SK-MEL-5 (cell line): ENCODE measurements at places on chromosomes 11 and 22. TPM values are rescaled to one million over a fixed set of nuclear protein-coding genes. Genes with fewer than 3 reads are reported as not detected.

The OR10D3 gene
- not detected in 2 replicates for total RNA-seq

The MIOX gene
- total RNA-seq: not detected in 2 replicates

The FGF4 gene
- not detected in 2 replicates for total RNA-seq

The IGLL1 gene
- total RNA-seq: not detected in 2 replicates

The OR52N4 gene
- not detected in 2 replicates for total RNA-seq

The C11orf87 gene
- total RNA-seq: not detected in 2 replicates

The CBLIF gene
- 0.55 TPM in 1 of 2 replicates, not detected in the other for total RNA-seq

The OR51A2 gene
- total RNA-seq: not detected in 2 replicates

The TSGA10IP gene
- total RNA-seq: not detected in 2 replicates

The RFPL2 gene
- total RNA-seq: 4.1 and 5.3 TPM in 2 replicates

The RIC3 gene
- 0.34 and 2.6 TPM in 2 replicates for total RNA-seq

The PTPN5 gene
- not detected in 2 replicates for total RNA-seq

The NDUFS3 gene
- total RNA-seq: 134 and 156 TPM in 2 replicates

The GVQW3 gene
- 1.3 and 1.6 TPM in 2 replicates for total RNA-seq

The IGF2 gene
- total RNA-seq: 0.03 and 0.27 TPM in 2 replicates

The ANKK1 gene
- not detected in 2 replicates for total RNA-seq

The IFITM10 gene
- total RNA-seq: 0.11 TPM in 1 of 2 replicates, not detected in the other

The CATSPERZ gene
- total RNA-seq: 0.45 TPM in 1 of 2 replicates, not detected in the other

The CLTCL1 gene
- total RNA-seq: 5.3 and 6.4 TPM in 2 replicates

The DRD4 gene
- total RNA-seq: not detected in 2 replicates

The OR5B2 gene
- total RNA-seq: not detected in 2 replicates

The LRRN4CL gene
- total RNA-seq: 1.1 and 1.3 TPM in 2 replicates

The GGTLC2 gene
- total RNA-seq: not detected in 2 replicates

The MPZL2 gene
- 0.53 TPM in 1 of 2 replicates, not detected in the other for total RNA-seq

The CASP5 gene
- total RNA-seq: not detected in 2 replicates

The OR52I1 gene
- not detected in 2 replicates for total RNA-seq

The TEX12 gene
- 0.43 and 0.48 TPM in 2 replicates for total RNA-seq

The RFPL1 gene
- not detected in 2 replicates for total RNA-seq

The TECTA gene
- total RNA-seq: 0.03 and 0.11 TPM in 2 replicates

The GLYATL1 gene
- total RNA-seq: not detected in 2 replicates

The SEC14L2 gene
- 4.0 and 7.4 TPM in 2 replicates for total RNA-seq

The TRPC6 gene
- total RNA-seq: not detected in 2 replicates

The NDUFC2 gene
- 182 and 191 TPM in 2 replicates for total RNA-seq

The OR51I1 gene
- total RNA-seq: 0.63 TPM in 1 of 2 replicates, not detected in the other

The CRYAB gene
- 5.0 and 9.9 TPM in 2 replicates for total RNA-seq

The DCDC1 gene
- 0.11 TPM in 1 of 2 replicates, not detected in the other for total RNA-seq

The TCN2 gene
- 1.8 and 2.0 TPM in 2 replicates for total RNA-seq

The TCN1 gene
- 219 and 227 TPM in 2 replicates for total RNA-seq

The P2RX6 gene
- total RNA-seq: 1.4 and 2.7 TPM in 2 replicates

The OR10A2 gene
- total RNA-seq: not detected in 2 replicates

The NFAM1 gene
- not detected in 2 replicates for total RNA-seq

The UBE2L6 gene
- 17.0 and 22.4 TPM in 2 replicates for total RNA-seq

The C11orf21 gene
- not detected in 2 replicates for total RNA-seq

The GRAP2 gene
- 0.67 and 2.2 TPM in 2 replicates for total RNA-seq

The VSIG10L2 gene
- not detected in 2 replicates for total RNA-seq

The SPI1 gene
- total RNA-seq: not detected in 2 replicates
